ENCODE measurements at places on chromosomes 11 and 22.

GRCh38 chr22:50260434-50260800, 1.1 kb downstream of the MAPK12 start:
- no peak for DNase-seq

GRCh38 chr11:8732324-8732670, 49.7 kb downstream of the RPL27A start:
- DNase-seq, result no peak

- DNase-seq, result no peak
Observed at GRCh38 chr11:88538098-88538497, 200.6 kb upstream of the CTSC start.

- DNase-seq, result no peak
Observed at GRCh38 chr22:44890416-44891292, 119.2 kb downstream of the PHF21B start.

DNA sequence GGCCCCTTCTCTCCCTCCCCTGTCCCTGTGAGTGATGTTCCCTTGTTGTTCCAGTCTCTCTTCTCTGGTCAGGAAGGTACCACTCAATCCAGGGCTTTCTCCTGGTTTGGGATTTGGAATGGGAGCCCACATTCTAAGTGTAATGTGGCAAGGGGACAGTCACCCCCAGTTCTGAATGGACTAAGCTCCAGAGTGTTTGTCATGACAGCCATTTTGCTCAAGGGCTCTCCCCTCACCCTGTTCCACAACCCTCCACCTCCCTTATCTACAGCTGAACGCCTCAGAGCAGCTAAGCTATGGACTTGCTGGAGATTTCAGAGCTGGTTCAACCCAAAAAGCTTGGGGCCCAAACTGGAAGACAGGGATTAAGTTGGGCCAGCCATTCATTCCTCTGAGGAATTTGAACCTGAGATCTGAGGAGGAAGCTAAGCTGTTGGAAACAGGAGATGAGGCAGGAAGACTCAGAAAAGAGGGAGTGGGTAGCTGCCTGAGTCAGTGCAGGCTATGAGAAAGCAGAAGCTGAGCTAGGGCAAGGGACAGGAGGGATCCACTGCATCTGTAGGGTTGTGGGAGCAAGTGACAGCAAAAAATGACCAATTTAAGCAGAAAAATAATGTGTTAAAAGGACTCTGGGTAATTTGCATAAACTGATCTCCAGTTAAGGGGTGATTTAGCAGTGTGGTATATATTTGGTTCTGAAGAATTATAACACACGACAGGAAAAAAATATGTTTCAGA, 22.9 kb upstream of the FCHSD2 start:
- no peak for DNase-seq

- DNase-seq, result no peak
Observed at GRCh38 chr11:82405421-82405820, 328.2 kb downstream of the FAM181B start.

- no peak for DNase-seq
Observed at GRCh38 chr11:3014057-3014938, 22.2 kb upstream of the NAP1L4 start.

- no peak for DNase-seq
Observed at GRCh38 chr11:62054484-62055121, 69.2 kb upstream of the INCENP start.

- DNase-seq, result no peak
Observed at GRCh38 chr22:44871782-44872181, 119.4 kb downstream of the ARHGAP8 start.

GRCh38 chr11:490186-490929, 16.7 kb downstream of the RNH1 start:
- DNase-seq, result no peak

DNA sequence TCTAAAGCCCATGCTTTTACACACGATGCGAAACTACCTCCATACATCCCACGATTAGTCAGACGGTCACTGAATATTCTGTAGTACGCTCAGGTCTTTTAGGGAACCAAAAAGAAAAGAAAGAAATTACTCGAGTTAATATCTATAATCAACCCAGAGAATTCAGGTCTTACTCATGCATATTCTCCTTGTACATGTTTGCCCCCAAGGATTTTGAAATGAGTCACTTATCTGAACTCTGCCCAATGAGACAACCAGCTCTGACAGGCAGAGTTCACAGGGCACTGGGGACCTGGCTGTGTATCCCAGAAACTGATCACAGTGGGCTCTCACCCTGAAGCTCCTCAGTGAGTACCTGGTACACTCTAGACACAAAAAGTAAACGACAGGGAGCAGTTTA, 29.2 kb downstream of the RASSF10 start:
- DNase-seq, result no peak

- DNase-seq, result no peak
Observed at GRCh38 chr11:12770966-12771597, 96.9 kb downstream of the TEAD1 start.

- DNase-seq, result peak; percentile 73
Observed at GRCh38 chr11:126355324-126355925, at the start of gene ST3GAL4. Gene ST3GAL4 (plus strand): TSS chr11:126355686. CDS start chr11:126406156, 50,470 bp downstream.

- DNase-seq, result no peak
Observed at GRCh38 chr11:70627219-70627618, 228.9 kb downstream of the CTTN start.

DNA sequence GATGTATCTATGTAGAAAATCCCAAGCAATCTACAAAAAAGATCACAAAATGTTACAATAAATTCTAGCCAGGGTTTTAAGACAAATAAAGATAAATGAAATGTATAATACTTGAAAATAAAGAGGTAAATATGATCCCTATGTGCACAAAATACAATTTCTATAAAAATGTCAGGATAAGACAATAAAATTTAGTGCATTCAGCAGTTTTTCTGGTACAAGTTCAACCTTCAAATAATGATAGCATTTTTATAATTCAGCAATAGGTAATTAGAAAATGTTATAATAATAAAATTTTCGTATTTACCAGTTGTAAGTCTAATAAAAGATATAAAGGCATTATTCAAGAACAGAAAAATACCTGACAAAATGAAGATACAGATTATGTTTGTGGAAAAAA, 726.8 kb upstream of the FAT3 start:
- DNase-seq, result no peak

DNA sequence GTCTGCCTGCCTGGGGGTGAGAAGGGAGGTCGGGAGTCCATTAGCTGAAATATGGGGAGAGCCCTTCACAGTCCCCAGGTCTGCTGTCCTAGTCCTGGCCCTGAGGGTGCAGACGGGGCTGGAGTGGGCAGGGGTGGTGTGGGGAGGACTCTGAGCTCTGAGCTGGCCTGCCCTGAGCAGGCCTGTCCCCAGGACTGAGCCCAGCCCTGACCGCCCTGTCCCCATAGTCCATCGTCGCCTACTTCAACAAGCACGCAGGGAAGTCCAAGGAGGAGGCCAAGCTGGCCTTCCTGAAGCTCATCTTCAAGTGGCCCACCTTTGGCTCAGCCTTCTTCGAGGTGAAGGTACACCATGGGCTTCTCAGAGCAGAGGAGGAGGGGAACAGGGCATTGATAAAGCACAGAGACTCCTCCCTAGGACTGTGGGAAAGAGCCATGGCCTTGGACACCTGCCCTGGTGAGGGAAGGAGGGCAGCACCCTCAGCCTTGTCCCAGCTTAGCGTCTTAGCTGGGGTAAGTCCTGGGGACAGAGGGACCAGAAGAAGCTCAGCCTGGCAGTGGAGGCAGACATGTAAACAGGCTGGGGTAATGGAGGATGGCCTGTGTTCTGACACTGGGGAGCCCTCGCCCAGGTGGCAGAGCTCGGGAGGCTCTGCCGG, 83.7 kb downstream of the MYO7A start:
- DNase-seq, result no peak

DNA sequence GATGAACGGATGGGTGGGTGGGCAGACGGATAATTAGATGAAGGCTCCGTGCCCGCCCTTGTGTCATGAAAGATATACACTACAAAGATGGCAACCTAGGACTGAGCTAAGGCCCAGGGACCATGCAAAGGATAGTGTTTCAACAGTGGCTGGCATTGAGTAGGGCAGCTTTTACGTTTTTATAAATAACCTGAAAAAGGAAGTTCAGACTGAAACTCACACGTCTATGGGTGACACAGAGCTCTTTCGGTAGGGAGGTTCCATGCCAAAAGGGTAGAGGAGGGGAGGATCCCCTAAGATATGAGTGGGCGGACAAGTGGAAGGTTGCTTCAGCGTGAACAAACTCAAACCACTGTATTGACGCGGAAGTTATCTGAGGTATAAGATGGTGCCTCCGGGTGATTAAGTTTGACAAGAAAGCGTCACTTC, 90.5 kb downstream of the UBASH3B start:
- no peak for DNase-seq

DNA sequence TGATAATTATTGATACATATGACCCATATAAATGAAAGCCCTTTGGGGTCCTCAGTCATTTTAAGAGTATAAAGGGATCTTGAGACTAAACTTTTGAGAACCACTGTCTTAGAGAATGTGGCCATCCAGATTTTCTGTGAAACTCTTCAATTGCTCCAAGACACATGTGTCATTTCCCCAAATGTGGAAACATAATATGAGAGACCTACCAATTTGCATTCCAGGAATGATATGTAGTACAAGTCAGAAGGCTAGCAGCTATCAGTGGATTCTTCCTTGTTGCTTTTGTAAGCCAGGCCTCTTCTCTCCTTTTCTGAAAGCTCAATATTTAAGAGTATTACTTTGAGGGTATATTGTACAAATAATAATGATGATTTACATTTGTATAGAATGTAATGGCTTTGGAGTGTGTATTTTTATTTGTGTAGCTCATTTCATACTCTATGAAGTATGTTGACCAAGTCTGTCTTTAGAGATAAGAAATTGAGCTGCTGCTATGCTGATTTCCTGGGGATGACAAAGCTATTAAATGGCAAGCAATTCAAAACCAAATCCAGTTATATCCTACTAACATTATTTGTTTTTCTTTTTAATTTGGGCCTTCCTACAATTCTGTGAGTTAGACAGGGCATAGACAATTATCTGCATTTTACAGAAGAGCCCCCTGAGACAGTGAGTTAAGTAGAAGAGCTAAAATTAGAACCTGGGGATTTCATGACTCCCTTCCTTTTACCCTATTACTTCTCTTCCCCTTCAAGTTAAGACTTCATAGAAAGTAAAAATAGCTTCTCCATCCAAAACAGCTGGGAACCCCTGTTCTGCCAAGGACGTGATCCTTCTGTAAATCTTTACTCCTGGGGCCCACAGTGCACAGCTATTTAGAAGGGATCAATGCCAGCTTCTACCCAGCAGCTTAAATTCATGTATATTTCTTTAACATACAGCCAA, 131.9 kb downstream of the WNT11 start:
- DNase-seq, result peak; percentile 27

GRCh38 chr11:43278193-43278956, 33.4 kb upstream of the API5 start:
- DNase-seq, result peak; percentile 71

GRCh38 chr11:10893714-10894151, 35.9 kb upstream of the ZBED5 start:
- DNase-seq, result no peak

Measured in pons (tissue), 1 donor.